Activated T-cell treated with anti-CD3 and anti-CD28 coated beads for 48 hours (primary cell): ENCODE measurements at places on chromosomes 6 and 20.

DNA sequence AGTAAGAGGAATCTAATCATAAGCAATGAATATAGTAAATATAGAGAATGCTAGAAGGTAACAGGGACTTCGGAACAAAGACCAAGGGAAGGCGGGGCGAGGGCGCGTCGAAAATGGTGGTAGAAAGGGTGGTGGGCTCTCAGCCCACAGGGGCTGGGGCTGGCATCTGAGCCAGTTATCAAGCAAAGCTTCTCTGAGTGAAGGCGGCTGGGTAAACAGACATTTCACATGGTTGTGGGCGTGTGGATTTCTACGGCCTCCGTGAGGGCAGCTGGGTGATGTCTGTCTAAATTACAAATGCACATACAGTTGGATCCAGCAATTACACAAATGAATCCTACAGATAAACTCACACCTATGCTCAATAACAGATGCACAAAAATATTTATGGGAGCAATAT lies 56.6 kb downstream of the TOX2 start:
- DNase-seq, result no peak

- no peak for DNase-seq
Observed at GRCh38 chr6:9628819-9629218, 786.1 kb downstream of the TFAP2A start.

- DNase-seq, result peak; percentile 9
Observed at GRCh38 chr6:131685266-131685780, 15.9 kb downstream of the OR2A4 start.

GRCh38 chr6:148934961-148935360 lies 188.1 kb downstream of the UST start:
- DNase-seq, result no peak

- no peak for DNase-seq
Observed at GRCh38 chr6:52900536-52900935, 9.0 kb downstream of the GSTA3 start.

DNA sequence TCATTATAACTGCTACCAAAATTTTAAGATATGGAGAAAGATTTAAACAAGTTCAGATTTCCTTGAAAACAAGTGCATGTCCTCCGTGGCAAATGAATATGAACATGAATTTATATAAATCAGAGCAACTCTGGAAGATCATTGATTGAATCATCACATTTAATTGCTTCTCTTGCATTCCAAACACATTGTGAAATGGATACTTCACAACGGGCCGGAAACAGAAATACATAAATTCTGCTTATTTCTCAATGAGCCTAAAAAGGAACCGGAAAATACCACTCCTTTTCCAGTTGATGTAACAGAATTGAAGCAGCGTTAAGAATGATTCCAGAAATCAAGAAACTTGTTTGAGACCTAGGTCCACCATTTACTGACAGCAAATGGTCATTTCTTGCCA lies 134.6 kb upstream of the BTN3A2 start:
- DNase-seq, result no peak

- DNase-seq, result no peak
Observed at GRCh38 chr20:38473367-38473795, 738 bp downstream of the RALGAPB start.

DNA sequence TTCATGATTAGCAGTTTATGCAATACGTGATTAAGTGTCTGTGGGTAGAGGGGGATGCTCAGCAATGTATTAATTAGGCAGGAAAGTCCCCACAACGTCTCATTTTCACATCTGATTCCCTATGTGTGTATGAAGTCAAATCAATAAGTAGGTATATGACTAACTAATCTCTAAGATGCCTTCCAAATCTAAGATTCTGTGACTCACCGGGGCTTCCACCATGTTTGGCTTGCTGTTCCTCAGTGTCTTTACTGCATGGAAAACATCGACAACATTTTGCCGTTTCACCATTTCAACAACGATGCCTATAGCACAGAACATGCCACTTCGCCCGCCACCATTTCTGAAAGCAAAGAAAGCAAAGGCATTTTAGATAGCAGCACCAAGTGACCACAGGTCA lies 72.0 kb upstream of the THEMIS start:
- peak; percentile 39 for DNase-seq

- no peak for DNase-seq
Observed at GRCh38 chr20:47290008-47290407, 66.5 kb downstream of the ZMYND8 start.

GRCh38 chr6:104788400-104788799 lies 71.3 kb downstream of the HACE1 start:
- DNase-seq, result no peak

DNA sequence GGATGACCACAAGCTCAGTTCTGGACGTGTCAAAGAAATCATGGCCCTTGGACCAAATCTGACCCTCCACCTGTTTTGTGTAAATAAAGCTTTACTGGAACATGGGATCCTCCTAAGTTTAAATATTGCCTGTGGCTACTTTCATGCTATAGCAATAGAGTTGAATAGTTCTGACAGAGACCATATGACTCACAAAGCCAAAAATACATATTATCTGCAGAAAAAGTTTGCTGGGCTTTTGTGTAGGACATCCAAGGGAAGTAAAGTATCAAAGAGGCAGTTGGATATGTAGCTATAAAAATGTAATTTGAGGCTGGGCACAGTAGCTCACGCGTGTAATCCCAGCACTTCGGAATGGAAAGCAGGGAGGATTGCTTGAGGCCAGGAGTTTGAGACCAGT lies 78.9 kb downstream of the TOX2 start:
- no peak for DNase-seq

DNA sequence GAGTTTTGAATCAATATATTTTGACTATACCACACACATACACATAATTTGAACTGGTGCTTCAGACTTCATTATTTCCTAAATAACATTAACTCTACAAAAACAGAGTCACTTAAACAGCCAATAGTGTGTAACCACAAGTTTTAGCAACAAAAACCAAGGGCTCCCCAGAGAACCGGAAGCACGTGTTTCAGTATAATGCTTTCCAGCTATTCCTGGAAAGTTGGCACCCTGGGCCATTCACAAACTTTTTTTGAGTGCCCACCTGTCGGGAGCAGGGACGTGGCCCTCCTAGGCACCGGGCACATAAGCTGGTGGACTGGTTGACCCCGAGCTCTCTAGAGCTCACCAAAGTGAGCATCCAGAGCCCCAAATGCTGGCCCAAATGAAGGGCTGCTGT lies 1.9 kb upstream of the SLC35D3 start:
- DNase-seq, result no peak

GRCh38 chr20:9515214-9515585 lies 810 bp downstream of the LAMP5 start:
- DNase-seq, result no peak

DNA sequence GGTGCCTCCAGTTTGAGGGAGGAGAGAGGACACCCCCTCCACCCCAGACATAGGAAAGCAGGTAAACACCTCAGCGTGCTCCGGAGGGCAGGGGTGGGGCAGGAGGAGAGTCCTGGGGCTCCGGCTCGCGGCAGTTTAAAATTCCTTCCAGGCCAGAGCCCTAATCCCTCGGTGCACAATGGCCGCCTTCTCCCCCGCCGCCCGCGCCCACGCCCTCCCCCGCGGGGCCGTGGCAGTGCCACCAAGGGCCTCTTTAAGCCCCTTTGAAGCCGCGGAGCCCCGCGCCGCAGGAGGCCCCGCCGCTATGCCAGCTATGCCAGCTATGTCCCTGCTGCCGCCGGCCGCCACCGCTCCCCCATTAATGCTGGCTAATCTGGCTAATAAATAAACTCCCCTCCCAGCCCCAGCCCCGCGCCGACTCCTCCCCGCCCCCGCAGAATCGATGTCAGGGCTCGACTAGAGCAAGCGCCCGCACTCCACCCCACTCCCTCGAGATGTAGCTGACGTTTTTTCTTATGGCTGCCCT lies 125.1 kb downstream of the MRPL14 start:
- no peak for DNase-seq

DNA sequence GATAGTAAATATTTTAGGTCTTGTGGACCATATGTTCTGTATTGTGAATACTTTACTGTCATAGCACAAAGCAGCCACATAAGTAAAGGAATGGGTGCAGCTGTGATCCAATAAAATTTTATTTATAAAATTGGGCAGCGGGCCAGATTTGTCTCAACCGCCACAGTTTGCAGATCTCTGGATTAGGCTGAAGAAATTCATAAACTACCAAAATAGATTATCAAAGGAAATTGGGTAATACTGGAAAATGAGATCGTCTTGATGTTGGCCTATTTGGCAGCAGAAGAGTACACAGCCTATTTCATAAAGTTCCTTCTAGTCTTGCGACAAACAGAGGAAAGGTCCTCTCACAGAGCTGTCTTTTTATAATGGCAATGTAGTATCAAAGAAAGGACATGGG lies 69.8 kb downstream of the DZANK1 start:
- DNase-seq, result no peak

- DNase-seq, result no peak
Observed at GRCh38 chr20:48457193-48458002, 370.4 kb downstream of the PREX1 start.

DNA sequence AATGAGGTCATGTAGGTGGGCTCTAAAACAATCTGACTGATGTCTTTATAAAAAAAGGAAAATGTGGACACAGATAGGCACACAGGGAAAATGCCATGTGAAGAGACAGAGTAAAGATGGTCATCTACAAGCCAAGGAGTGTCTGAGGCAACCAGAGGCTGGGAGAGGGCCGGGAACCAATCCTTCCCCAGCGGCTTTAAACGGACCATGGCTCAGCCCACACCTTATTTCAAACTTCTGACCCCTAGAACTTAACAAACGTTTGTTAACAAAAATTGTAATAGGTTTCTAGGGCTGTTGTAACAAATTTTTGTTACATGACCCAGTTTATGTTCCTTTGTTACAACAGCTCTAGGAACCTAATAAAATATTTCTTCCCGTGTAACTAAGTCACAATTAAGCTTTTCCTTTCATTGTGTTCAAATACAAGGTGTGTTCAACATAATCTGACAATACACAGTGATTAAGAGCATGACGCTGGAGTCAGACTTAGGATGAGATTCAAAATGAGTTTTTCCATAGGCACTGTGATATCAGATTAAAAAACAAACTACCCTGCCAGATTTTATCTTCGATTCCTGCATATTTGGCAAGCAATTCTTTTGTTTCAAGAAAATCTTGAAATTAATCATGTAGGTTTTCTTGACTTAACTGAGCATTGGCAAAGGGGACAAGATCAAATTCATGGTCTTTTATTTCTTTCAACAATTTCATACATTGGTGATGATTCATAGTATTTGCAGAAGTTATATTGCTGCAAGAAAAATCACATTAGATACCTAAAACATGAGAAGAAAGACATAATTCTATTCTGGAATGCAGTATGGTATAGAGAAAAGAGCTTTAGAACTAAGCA lies 169.5 kb upstream of the RIPOR2 start:
- no peak for DNase-seq

GRCh38 chr20:22529150-22530019 lies 55.0 kb downstream of the FOXA2 start:
- DNase-seq, result no peak

GRCh38 chr6:21504790-21505189 lies 88.8 kb upstream of the SOX4 start:
- DNase-seq, result no peak

DNA sequence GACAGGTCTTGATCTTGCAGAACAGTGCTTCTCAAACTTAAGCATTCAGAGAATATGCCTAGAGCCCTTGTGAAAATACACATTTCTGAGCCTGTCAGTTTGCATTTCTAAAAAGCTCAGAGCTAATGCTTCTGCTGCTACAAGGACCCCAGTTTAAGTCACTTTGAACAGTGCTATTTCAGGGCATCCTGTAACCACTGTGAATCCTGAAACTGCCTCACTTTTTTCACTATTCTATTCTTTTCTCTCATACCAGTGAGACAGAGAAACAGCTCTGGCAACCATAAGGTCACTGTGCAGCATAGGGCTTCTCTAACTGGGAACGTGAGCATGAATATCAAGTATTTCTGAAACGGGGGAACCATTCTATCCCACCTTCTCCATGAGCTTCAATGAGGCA lies 51.2 kb downstream of the LGSN start:
- no peak for DNase-seq

DNA sequence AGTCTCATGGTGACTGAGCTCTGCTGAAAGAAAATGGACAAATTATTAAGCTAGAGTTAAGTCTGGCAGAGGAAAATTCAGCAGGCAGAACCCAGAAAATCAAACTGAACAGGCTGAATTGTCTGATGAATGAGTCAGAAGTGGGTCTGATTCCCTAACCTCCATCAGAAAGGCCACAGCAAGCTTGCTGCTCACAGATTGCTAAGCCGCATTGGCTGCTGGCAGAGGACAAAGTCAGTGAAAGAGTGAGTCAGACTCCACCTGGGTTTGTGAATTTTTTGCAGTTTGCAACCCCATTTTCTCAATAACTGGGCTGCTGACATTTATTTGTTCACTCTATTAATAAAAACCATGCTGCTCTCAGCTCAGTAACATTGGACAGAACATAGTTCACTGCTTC lies 191.3 kb downstream of the EPM2A start:
- no peak for DNase-seq

- no peak for DNase-seq
Observed at GRCh38 chr6:107061125-107062020, 33.4 kb downstream of the MTRES1 start.

DNA sequence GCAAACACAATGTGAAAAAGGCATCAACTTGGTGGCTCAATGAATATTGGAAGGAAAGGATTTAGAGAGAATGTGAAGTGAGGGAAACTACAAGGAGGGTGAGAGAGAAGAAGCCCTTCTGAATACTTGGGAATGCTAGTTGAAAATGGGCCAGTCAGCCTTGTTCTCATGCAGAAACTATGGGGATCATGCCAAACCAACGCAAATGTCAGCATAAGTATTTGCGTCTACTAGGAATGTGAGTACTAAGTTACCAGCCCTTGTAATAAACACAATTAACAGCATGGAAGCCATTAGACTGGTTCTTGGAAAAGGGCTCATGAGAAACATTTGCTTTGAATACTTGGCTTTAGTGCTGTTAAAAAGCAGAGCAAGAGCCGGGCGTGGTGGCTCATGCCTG lies 54.9 kb upstream of the AIG1 start:
- no peak for DNase-seq

GRCh38 chr6:46794068-46794467 lies 879 bp downstream of the MEP1A start:
- no peak for DNase-seq

DNA sequence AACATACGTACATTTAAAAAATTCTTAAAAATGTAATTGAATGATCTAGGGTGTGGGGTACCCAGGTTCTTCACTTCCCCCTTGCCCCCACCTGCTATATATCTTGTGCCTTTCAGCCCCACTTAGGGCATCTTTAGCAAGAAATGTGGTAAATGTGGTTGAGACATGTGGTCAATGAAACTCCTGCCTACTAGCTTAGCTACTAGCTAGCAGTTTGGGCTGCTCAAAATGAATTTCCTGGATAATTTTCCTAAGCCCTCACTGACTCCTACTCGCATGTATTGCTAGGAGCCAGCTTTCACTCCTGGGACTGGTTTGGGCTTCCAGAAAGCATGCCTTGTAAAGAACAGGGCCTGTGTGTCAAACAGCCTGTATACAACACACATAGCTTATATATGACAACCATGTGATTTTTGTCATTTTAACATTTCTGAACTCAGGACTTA lies 257.3 kb downstream of the ATXN1 start:
- DNase-seq, result no peak
